CD4-positive, alpha-beta T cell (primary cell): ENCODE measurements at places on chromosomes 13 and 19.

- DNase-seq: peak; percentile 20
- peaks cover 8% of the 10 kb centered on the region for H3K4me1 ChIP-seq
- H3K27ac ChIP-seq: no peak overlapping the region
- no peak overlapping the region for H3K4me3 ChIP-seq
- H3K27me3 ChIP-seq: no peaks in the 10 kb centered on the region
Observed at GRCh38 chr19:7748756-7749155, 1.4 kb upstream of the CD209 start.

GRCh38 chr19:32977280-32977679 is 5.2 kb downstream of the FAAP24 start:
- DNase-seq: no peak
- H3K27ac ChIP-seq: no peak overlapping the region

DNA sequence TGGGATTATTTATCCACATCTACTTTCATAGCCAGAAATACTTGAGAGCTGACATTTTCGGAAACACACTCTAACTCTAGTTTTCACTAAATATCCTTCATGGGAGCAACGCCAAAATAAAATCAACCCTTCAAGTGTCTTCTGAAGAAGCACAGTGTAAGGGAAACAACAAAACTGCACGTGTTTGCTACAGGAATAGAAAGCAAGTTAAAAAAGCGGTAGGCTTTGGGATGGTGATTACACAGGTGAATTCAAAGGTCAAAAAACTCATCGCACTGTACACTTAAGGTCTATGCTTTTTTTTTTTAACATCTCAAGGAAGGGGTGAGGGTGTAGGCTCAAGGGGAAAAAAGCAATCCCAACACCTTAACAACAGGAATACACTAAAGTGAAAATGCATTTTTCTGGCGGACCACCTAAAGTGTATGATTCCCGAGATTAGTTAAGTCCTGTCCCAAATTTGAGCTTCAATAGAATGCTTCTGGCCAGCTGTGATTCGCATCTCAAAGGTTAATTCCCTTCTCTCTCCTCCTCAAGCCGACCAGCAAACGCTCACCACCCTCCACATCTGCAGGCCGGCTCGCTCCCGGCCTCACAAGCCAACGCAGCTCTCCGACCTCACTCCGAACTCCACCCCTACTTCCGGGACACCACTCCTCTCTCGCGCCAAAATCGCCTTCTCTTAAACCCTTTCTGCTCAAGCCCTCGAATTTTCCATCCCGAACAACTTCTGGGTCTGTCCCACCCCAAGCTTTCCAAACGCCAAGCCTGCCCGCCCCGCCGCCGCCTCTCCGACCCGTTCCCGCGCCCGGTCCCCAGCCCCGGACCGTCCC is 1.1 kb downstream of the ARGLU1 start:
- peak overlapping the region; percentile 95 for H3K27ac ChIP-seq
- H3K27me3 ChIP-seq: no peaks in the 10 kb centered on the region
- peak overlapping the region; percentile 91 for H3K4me3 ChIP-seq
- no peaks in the 10 kb centered on the region for H3K36me3 ChIP-seq
- no peak for DNase-seq

- H3K36me3 ChIP-seq: no peaks in the 10 kb centered on the region
- no peaks in the 10 kb centered on the region for H3K4me1 ChIP-seq
- H3K27me3 ChIP-seq: no peaks in the 10 kb centered on the region
- H3K4me3 ChIP-seq: no peak overlapping the region
- DNase-seq: no peak
- no peak overlapping the region for H3K27ac ChIP-seq
Observed at GRCh38 chr13:33711436-33711835, 106.5 kb upstream of the RFC3 start.

- no peak overlapping the region for H3K27ac ChIP-seq
- H3K4me1 ChIP-seq: no peaks in the 10 kb centered on the region
- no peak overlapping the region for H3K4me3 ChIP-seq
- peaks cover 8% of the 10 kb centered on the region for H3K27me3 ChIP-seq
Observed at GRCh38 chr19:4624301-4624700, 15.0 kb upstream of the TNFAIP8L1 start.

- peaks cover 45% of the 10 kb centered on the region for H3K36me3 ChIP-seq
- no peak for DNase-seq
- H3K4me1 ChIP-seq: no peaks in the 10 kb centered on the region
- H3K4me3 ChIP-seq: no peak overlapping the region
Observed at GRCh38 chr13:41722684-41723535, 238.0 kb downstream of the VWA8 start.

GRCh38 chr19:45280471-45280961 is 29.4 kb downstream of the MARK4 start:
- H3K27me3 ChIP-seq: no peaks in the 10 kb centered on the region
- no peak overlapping the region for H3K4me3 ChIP-seq
- H3K4me1 ChIP-seq: no peaks in the 10 kb centered on the region
- peaks cover 42% of the 10 kb centered on the region for H3K36me3 ChIP-seq

- no peak overlapping the region for H3K27ac ChIP-seq
- no peak overlapping the region for H3K4me3 ChIP-seq
- no peaks in the 10 kb centered on the region for H3K27me3 ChIP-seq
- no peak for DNase-seq
- no peaks in the 10 kb centered on the region for H3K36me3 ChIP-seq
Observed at GRCh38 chr13:47114030-47114429, 217.2 kb upstream of the HTR2A start.

DNA sequence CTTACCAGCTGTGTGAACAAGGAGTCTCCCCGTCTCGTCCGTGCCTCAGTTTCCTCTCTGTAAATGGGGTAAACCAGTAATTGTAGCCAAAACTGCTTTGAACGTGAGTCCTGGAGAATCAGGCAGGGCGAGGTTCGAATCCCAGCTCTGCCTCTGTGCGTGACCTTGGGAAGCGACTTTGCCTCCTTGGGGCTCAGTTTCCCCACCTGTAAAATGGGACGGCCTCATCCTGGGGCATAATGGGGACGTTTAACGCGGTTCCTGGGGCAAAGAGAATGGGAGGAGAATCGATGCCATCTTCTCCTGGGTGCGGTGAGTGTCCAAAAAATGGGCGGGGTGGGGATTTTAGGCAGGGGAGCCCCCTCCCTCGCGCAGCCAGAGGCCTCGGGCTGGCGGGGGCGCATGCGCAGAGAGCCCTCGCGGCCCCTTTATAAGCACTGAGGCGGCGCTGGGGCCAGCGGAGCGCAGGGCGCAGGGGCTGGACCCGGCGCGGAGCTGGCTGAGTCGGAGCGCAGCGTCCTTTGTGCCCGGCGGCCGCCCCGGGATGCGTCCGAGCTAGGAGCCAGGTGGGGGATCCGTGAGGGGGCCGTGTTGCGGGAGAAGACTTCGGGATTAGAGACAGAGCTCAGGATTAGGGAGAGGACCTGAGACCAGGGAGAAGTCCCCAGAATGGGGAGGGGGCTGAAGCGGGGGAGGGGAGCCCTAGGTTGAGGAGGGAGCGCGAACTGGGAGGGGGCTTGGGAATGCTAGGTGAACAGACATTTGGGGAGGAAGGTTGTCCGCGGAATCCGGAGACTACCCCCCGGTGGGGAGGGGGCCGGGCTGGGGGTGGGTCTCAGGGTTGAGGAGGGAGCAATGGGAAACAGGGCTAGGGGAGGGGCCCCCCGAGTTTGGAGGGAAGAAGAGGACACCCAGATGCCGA is at the start of gene NCAN:
TSS of gene NCAN (plus strand) at position 460 of the 922 bp plus-strand sequence. CDS start 4,996 bp downstream, outside the sequence.
- H3K27ac ChIP-seq: no peak within 1 kb of the TSS
- H3K4me1 ChIP-seq: peaks cover 15% of the 10 kb centered on the region
- DNase-seq: no peak
- H3K4me3 ChIP-seq: no peak within 1 kb of the TSS
- peaks cover 51% of the 10 kb centered on the region for H3K27me3 ChIP-seq
- H3K36me3 ChIP-seq: no peaks in the 10 kb centered on the region

GRCh38 chr13:19173752-19174151 is 7.9 kb downstream of the TUBA3C start:
- H3K27ac ChIP-seq: no peak overlapping the region
- H3K36me3 ChIP-seq: no peaks in the 10 kb centered on the region
- H3K27me3 ChIP-seq: no peaks in the 10 kb centered on the region
- no peak for DNase-seq

GRCh38 chr13:38824342-38824741 is 137.5 kb downstream of the FREM2 start:
- no peak overlapping the region for H3K4me3 ChIP-seq
- H3K27ac ChIP-seq: no peak overlapping the region
- no peak for DNase-seq
- no peaks in the 10 kb centered on the region for H3K4me1 ChIP-seq
- H3K27me3 ChIP-seq: no peaks in the 10 kb centered on the region

DNA sequence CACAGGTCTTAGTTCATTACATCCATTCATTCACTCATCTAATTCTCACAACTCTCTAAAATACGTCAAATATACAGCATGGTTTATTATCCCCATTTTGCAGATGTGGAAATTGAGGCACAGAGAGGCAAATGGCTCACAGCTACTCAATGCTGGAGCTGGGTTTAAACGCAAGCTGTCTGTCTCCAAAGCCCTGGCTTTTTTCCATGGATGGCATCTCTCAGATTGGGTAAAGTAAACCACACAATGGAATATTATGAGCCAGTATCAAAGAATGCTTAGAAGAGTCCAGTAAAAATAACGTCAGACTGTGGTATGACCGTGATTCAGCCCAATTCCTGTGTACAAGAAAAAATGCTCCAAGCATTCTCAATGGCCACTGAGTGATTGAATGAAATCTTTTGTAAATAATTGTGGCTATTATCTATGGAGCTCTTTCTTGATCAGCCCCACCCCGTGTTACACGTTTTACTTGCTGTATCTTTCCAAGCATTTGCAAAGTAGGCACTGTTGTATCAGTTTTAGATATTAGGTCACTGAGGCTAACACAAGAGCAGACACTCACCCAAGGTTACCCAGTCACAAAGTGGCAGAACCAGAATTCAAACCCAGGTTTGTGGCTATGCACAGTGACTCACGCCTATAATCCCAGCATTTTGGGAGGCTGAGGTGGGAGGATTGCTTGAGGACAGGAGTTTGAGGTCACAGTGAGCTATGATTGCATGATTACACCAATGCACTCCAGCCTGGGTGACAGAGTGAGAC is 5.5 kb upstream of the ACP7 start:
- peaks cover 21% of the 10 kb centered on the region for H3K4me1 ChIP-seq
- H3K4me3 ChIP-seq: no peak overlapping the region
- no peaks in the 10 kb centered on the region for H3K36me3 ChIP-seq
- peaks cover 15% of the 10 kb centered on the region for H3K27me3 ChIP-seq
- no peak for DNase-seq
